ENCODE measurements at places on chromosomes 6 and 20.

DNA sequence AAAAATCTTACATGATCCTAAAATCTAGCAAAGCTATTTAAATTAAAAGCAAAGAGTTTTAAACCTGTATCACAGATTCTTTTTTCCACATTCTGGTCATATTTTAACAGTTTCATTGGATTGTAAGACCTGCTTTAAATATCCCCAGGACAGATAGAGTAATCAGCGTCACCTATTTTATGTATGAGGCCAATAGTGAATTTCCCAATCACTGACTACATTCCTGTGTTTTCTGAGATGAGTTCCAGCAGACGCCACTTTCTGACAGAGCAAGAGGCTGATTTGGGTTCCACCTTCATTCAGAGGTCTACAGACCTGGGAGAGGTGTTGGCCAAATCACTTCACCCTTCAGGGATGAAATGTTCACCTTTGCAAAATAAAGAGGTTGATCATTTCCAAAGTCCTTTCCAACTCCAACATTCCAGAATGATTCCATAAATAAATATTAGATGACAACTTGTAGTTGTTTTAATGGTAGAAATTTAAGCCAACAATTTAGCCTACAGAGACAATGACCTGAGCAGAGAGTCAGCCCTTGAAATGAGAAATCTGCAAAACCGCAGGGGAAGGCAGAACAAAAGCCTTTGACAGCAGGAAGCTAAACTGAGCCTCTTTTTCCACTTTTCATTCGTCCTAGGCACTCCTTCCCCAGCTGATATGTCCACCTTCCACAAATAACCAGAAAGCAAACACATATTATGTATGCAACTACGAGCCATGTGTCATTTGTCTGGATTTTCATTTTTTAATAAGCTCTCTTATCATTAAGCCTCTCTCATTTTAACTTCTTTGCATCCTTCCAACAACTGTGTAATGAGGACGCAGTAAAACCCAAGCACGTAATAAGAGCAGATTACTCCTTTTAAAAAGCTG is 105.2 kb downstream of the TFAP2A start:
- no peak for DNase-seq

DNA sequence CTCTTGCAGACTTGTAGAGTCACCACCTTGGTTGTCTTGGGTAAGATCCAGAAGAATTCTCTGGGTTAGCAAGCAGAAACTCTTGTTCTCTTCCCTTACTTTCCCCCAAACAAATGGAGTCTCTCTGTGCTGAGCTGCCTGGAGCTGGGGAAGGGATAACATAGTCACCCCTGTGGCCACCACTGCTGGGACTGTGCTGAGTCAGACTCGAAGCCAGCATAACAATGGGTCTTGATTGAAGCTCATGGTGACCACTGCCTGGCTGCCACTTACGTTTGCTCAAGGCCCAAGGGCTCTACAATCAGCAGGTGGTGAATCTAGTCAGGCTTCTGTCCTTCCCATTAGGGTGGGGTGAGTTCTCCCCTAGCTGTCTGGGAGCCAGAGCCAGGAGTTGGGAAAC is 15.4 kb upstream of the ERVFRD-1 start:
- DNase-seq, result no peak

- DNase-seq, result no peak
These were observed 57.5 kb downstream of the ILRUN start for GRCh38 chr6:34638834-34639736.

DNA sequence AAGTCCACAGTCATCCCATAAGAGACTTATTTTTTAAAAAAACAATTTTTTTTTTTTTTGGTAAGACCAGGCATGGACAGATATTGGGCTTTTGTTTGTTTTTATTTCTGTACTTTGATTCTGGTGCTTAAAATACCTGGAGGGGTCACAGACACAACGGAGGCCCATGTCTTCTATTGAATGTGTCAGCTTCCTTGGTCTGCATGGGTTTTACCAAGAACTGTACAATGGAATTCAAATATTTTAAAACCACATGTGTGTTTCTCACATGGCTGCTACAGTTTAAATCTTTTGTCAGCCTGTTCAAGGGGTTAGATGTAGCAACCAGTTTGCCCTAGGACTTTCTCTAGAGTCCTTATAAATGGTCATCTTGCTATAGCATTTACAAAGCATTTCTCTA is 139.8 kb downstream of the SOX4 start:
- DNase-seq, result no peak

DNA sequence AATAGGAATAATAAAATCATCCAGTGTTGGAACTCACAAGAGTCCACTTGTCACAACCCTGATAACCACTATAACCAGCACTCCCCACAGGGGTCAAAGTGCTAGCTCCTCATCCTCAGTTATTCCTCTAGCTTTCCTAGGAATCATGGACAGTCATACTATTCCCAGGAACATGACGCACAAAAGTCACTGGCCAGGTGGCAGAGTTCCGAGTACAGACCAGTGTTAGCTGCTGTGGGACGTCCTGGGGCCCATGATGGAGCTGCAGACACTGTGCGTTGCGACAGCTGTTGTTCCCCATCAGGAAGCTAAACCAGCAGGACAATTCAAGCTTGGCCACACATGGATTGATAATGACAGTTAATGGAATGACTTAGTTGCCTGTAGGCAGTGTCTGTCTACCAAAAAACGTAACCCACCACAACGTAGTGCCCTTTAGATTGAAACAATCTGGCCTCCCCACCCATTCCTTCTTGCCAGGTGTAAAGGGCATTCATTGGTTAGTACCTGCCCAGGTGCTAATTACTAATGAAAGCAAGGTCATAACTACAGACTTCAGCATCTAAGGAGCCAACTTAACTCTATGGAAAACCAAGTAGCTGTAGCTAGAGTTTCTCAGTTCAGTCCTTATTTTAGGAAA is 17.4 kb downstream of the EZR start:
- no peak for DNase-seq

GRCh38 chr6:31572041-31572911 is at the start of gene LTA:
Gene LTA, plus strand, starts transcription at chr6:31572289. Its CDS starts 454 bp downstream, at chr6:31572743.
- peak; percentile 73 for DNase-seq

DNA sequence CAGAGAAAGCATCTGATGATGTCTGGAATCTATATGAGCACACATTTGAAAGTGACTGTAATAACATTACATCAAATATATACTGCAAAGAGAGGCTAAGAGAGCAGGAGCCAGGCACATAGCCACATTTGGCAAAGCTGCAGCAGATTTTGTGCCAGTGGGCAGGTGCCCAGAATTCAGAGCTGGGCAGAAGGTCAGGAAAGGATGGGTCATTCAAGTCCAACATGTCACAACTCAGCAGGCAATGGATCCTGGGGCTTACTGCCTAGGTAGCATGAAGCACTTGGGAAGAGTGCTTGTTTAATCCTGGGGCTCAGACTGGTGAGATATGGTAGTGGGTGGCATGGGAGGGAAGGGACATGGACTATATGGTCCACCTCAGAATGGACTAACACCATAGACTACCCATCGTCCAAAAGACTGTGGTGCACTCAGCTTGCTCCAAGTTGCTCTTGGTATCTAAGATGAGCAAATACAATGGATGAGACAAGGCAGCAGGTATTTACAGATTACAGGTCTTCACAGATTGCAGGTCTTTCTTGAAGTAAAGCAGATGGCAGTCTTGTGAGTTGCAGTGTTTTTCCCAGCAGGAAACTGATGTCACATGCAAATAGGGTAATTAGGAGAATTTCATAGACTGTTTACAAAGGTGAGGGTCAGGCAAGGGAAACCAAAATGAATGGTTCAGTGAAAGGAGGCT is 31.2 kb upstream of the SHLD1 start:
- DNase-seq, result no peak

- no peak for DNase-seq
These were observed 535 bp downstream of the VSTM2L start for GRCh38 chr20:37903317-37904007.

GRCh38 chr20:53737396-53738038 is 143.9 kb upstream of the ZNF217 start:
- no peak for DNase-seq

DNA sequence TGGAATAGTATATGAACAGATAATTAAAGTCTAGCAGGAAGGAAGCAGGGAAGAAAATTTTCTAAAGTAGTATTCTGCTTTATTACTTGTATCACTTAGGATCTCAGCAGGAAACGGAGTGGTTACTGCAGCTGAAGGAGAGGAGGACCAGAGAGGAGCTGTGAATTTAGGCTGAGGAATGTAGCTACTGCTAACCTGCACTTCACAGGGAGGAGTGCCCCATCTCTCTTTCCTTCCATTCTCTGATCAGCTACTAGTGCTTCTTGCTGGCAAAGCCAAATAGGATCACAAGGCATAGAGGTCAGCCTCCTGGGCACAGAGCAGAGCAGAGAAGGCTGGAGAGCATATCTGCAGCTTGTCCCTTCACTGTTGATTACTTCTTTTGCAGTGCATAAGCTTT is 205.3 kb upstream of the ASCC3 start:
- no peak for DNase-seq

GRCh38 chr6:145887969-145888368 is 73.4 kb upstream of the FBXO30 start:
- peak; percentile 6 for DNase-seq

DNA sequence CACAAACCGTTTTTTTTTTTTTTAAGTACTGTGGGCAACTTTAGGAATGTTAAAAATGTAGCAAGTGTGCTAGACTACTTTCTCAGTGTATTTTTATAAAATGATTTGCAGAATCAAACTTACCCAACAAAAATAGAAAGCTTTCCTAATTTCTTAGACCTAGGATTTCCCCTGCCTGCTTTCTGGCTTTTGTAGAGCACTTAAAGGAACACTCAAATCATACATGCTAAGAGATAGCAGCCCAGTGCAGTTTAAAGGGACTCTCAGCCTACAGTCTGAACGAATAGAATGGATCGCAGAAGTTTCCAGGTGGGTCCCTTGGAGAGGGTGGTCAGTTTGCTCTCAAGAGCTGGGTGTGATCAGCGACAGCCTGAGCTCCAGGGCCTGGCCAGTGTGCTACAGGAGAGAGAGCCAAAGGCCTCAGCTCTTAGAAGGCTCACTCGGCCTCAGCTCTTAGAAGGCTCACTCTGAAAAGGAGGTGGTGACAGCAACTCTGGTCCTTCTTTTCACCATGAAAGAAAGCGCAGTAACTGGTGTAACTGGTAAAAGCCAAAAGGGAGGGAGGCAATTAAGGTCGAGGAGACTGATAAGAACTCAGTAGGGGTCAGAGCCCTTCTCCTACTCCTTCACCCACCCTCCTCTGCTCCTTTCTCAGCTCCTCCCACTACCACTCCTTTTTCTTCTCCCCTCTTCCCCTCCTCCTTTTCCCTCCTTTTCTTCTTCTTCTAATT is 142.4 kb downstream of the ZFP64 start:
- DNase-seq, result no peak

GRCh38 chr6:39075010-39075686 is 26.6 kb downstream of the GLP1R start:
- no peak for DNase-seq

GRCh38 chr6:158868890-158869825 is 50.0 kb upstream of the EZR start:
- DNase-seq, result peak; percentile 93

- DNase-seq, result no peak
These were observed 3.7 kb downstream of the MOCS1 start for GRCh38 chr6:39930540-39930939.

DNA sequence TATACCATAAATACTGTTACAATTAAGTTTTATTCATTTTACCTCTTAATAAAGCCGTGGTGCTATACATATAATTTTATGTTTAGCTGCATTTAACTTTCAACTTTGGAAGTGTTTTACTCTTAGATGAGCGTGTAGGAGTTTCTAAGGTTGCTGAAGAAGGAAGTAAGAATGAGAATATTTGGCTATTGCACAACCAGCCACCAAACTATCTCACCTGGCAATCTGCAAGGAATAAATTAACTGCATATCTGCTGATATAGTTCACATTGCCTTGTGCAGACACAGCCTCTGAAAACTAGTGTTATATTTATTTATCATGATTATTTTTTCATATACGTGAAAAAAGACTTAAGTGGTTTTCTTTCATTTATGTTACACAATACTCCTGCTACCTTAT is 230.4 kb downstream of the PLCB1 start:
- no peak for DNase-seq

GRCh38 chr6:155219858-155220301 is 43.9 kb upstream of the CLDN20 start:
- DNase-seq, result no peak

DNA sequence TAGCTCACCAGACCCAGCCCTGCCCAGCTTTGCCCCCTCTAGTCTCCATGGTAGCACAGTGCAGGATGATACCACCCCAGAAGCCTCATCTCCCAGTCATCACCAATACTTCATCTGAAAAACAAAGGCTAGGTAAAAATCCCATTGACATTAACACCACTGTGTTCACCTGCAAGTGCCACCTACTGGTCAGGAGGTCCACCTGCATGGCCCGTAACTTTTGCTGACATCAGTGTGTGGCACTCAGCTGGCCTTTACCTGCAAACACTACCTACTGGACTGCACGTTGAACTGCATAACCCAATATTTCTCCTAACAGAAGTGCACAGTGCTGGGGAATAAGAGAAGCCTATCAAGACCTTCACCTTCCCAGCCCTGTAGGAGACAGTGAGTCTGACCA is 234.7 kb upstream of the ADGRB3 start:
- DNase-seq, result no peak

DNA sequence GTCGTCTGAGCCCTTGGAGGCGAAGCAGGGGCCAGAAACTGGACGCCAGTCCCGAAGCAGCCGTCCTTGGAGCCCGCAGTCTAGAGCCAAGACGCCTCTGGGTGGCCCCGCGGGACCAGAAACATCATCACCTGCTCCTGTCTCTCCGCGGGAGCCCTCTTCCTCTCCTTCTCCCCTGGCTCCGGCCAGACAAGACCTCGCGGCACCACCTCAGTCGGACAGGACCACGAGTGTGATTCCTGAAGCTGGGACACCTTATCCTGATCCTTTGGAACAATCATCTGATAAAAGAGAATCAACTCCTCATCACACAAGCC is 416 bp downstream of the RSPH4A start:
- no peak for DNase-seq

DNA sequence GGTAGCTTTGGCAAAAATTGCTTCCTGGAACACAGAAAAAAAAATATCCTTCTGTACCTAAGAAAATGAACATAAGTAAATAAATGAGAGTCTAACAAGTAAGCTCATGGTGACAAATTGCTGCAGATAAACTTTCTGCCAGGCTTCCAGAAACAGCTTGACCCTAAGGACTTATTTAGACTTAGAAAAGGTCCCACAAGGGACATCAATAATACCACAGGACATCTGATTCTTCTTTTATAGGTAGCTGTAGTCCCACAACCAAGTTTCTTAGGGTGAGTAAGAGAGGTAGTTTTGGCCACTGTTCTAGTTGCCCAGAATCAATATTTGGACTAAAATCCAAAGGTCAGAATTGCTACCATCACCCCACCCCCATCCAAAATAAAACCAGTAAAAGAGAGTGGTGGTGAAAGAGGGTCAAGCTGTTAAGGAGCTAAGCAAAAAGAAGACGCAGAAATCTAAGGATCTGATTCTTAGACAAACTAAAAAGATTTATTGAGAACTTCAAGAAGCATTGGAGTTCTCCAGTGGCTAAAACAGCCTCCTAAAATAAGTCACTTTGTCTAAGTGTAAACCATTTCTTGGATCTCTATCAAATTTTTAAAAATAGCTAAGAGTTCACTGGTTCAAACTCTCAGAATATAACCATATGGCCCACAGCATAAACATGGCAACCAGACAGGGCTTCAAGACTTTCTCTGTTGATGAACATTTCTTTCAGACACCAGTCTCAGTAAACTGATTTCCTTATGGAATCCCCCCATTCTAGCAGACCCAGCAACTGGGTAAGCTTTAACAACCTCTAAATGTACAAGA is 180.6 kb downstream of the PTPRK start:
- DNase-seq, result no peak

Measured in stimulated activated CD8-positive, alpha-beta memory T cell treated with anti-CD3 and anti-CD28 coated beads, Interleukin-4, amount 100 ng/mL, for 24 hours (primary cell).